Glutamatergic neuron (in vitro differentiated cells): ENCODE measurements at places on chromosomes 5 and 9. TPM values are rescaled to one million over a fixed set of nuclear protein-coding genes. Genes with fewer than 3 reads are reported as not detected.
A peak's percentile ranks its signal among the peaks of the same experiment; 100 is the strongest.

The JMY gene
- total RNA-seq: 22.2 TPM

GRCh38 chr5:59420596-59420995, 472.9 kb downstream of the PDE4D start:
- no peaks in the 10 kb centered on the region for H3K36me3 ChIP-seq
- H3K4me1 ChIP-seq: peaks cover 2% of the 10 kb centered on the region
- H3K27me3 ChIP-seq: no peaks in the 10 kb centered on the region
- no peak overlapping the region for H3K4me3 ChIP-seq

The RLN2 gene
- not detected for total RNA-seq

GRCh38 chr9:121529237-121529987, 29.8 kb upstream of the GGTA1 start:
- no peaks in the 10 kb centered on the region for H3K4me1 ChIP-seq
- H3K27ac ChIP-seq: no peak overlapping the region
- no peak overlapping the region for H3K4me3 ChIP-seq
- H3K36me3 ChIP-seq: no peaks in the 10 kb centered on the region
- DNase-seq: no peak

The LHX2 gene
- 6.7 TPM for total RNA-seq

GRCh38 chr5:78549043-78549442, 99.5 kb downstream of the LHFPL2 start:
- no peak for DNase-seq
- H3K4me3 ChIP-seq: no peak overlapping the region
- H3K4me1 ChIP-seq: peaks cover 9% of the 10 kb centered on the region
- H3K36me3 ChIP-seq: peaks cover 5% of the 10 kb centered on the region

The MGAT4B gene
- total RNA-seq: 140 TPM

- no peak for DNase-seq
- H3K4me1 ChIP-seq: peaks cover 47% of the 10 kb centered on the region
- peak overlapping the region; percentile 41 for H3K27ac ChIP-seq
- peaks cover 16% of the 10 kb centered on the region for H3K36me3 ChIP-seq
These were observed 87.1 kb downstream of the SEMA4D start for GRCh38 chr9:89410641-89411350.

The SLC6A3 gene
- total RNA-seq: 22.4 TPM

- no peak overlapping the region for H3K27ac ChIP-seq
- no peaks in the 10 kb centered on the region for H3K27me3 ChIP-seq
- no peak for DNase-seq
- H3K4me3 ChIP-seq: no peak overlapping the region
- no peaks in the 10 kb centered on the region for H3K4me1 ChIP-seq
- H3K36me3 ChIP-seq: no peaks in the 10 kb centered on the region
These were observed 68.9 kb upstream of the ANKRD55 start for GRCh38 chr5:56302027-56302426.

- no peak overlapping the region for H3K27ac ChIP-seq
- no peaks in the 10 kb centered on the region for H3K36me3 ChIP-seq
- H3K4me1 ChIP-seq: peaks cover 17% of the 10 kb centered on the region
- peaks cover 2% of the 10 kb centered on the region for H3K27me3 ChIP-seq
- DNase-seq: no peak
- H3K4me3 ChIP-seq: no peak overlapping the region
These were observed 162.3 kb downstream of the FGF18 start for GRCh38 chr5:171581781-171582180.

The PROB1 gene
- 1.3 TPM for total RNA-seq

- no peak overlapping the region for H3K4me3 ChIP-seq
- DNase-seq: no peak
- peaks cover 32% of the 10 kb centered on the region for H3K36me3 ChIP-seq
- peaks cover 4% of the 10 kb centered on the region for H3K27me3 ChIP-seq
- no peaks in the 10 kb centered on the region for H3K4me1 ChIP-seq
These were observed 163.5 kb upstream of the ANKRD55 start for GRCh38 chr5:56396634-56397033.

The DDX46 gene
- total RNA-seq: 53.3 TPM

The ZNF484 gene
- total RNA-seq: 14.4 TPM

DNA sequence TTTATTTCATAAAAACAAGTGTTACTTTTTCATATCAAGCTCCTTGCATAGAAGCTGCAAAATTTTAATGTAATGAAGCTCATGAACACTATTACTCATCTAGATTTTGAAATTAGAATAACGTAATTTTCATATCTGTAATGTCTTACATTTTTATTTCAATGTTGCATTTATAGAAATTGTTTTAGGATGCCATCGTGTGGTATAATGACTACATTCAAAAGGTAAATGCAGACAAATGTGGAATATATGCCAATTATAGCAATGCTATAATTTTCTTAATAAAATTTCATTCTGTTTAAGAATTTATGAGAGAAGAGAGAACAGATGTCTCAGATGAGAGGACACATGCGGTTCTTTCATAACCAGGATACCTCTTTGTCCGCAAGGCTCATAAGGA, 230.2 kb downstream of the TMEM232 start:
- H3K36me3 ChIP-seq: no peaks in the 10 kb centered on the region
- no peak for DNase-seq
- peaks cover 3% of the 10 kb centered on the region for H3K4me1 ChIP-seq
- H3K27ac ChIP-seq: no peak overlapping the region
- H3K27me3 ChIP-seq: no peaks in the 10 kb centered on the region

DNA sequence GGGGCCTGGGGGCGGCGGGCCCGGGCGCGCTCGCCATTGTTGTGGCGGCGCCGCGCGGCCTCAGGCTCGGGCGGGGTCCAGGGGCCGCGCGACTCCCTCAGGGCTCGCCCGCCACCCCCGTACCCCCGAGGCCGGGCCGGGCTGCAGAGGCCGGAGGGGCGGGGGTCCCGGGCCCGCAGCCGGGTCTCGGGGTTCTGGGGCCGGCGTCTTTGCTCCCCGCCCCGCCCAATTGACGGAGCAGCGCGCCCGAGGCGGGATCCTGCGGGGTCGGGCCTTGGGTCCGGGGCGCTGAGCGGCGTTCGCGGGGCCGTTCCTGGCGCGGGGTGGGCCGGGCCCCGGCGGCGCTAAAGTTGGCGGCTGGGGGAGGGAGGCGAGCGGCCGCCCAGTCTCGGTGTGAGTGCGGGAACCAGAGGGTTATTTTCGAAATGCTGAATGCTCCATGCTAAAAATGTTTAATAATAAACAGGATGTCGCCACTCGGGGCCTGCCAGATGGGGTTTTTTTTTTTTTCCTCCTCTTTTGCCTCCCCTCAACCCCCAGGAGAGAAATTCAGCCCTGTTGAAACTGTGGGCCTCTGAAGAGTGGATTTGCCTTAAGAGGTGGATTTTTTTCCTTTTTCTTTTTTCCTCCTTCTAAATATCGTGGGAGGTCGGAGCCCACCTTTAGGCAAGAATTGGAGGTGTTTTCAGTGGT, 724 bp downstream of the PRRC2B start:
- H3K27me3 ChIP-seq: peaks cover 13% of the 10 kb centered on the region
- peak overlapping the region; percentile 96 for H3K27ac ChIP-seq
- DNase-seq: peak; percentile 72
- H3K36me3 ChIP-seq: no peaks in the 10 kb centered on the region
- peaks cover 28% of the 10 kb centered on the region for H3K4me1 ChIP-seq

DNA sequence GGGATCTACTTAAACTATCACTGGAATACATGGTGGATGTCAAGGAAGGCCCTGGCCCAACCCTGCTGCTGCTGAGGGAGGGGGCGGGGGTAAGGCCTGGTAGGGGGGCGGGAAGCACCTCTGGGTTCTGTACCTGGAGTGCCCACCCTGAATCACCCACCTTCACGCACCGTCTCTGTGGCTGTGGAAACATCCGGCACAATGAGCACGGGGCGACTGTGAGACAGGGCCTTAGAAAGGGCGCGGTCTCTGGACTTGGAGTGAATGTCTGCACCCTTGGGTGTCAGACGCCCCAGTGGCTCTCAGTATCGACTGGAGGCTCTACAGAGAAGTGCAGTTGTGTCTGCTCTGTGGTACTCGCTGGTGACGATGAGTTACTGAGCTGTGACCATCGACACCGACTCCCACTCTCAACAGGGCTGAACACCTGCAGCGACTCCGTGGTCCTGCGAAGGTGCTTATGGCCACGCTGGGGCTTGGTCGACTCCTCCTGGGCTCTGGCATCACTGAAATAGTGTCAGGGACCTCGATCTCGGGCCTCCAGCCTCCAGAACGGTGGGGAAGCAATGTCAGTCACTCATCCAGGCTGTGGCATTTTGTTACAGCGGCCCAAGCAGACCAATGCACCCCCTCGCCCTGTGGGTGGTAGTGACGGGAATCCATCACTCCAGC, 25.5 kb upstream of the SLC6A19 start:
- H3K27me3 ChIP-seq: peaks cover 4% of the 10 kb centered on the region
- no peaks in the 10 kb centered on the region for H3K36me3 ChIP-seq
- no peak overlapping the region for H3K4me3 ChIP-seq
- DNase-seq: peak; percentile 11

DNA sequence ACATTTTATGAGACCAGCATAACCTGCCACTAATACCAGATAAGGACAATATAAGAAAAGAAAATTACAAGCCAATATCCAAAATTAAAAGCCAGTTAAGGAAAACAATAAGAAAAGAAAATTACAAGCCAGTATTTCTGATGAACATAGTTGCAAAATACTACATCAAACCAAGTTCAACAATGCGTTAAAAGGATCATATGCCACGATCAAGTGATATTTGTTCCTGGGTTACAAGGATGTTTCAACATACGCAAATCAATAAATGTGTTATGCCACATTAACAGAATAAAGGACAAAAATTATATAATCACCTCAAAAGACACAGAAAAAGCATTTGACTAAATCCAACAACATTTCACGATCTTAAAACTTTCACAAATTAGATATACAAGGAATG, 431.9 kb downstream of the ELAVL2 start:
- H3K27ac ChIP-seq: no peak overlapping the region
- H3K36me3 ChIP-seq: no peaks in the 10 kb centered on the region
- no peak overlapping the region for H3K4me3 ChIP-seq
- no peaks in the 10 kb centered on the region for H3K4me1 ChIP-seq
- peaks cover 3% of the 10 kb centered on the region for H3K27me3 ChIP-seq
